ENCODE measurements at places on chromosomes 3 and 15.
A peak's percentile ranks its signal among the peaks of the same experiment; 100 is the strongest.

GRCh38 chr15:97995192-97995591 is 34.7 kb downstream of the ARRDC4 start:
- DNase-seq: no peak

DNA sequence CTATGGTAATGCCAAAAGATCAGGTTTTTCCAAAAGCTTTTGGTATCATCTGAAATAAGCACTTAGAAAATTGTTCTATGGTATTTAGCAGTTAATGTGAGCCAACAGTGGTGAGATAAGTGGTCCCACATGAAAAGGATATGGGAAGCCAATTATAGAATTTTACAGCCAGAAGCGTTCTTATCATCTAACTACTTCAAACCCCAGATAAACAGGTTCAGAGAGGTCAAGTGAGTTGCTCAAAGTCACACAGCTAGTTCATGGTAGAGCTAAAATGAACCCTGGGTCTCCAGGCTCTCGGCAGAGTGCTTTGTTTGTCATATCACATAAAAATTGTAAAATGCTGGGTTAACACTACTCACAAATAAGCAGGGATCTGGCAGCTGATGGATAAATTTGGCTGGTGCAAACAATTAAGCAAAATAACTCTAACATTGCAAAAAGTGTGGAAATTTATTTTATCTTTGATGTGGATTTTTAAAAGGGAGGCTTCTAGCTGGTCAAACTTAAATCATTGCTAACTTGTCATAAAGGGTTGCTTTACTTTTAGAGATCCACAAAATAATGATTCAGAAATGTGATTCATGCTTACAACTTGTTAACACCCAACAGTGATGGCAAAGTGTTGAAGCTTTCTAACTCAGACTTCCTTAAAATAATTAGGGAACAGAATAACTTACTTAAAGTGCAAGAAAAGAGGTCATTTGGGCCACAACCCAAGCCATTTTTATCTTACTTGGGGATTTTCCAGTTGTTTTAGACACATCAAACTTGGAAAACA is 202.8 kb upstream of the TBC1D5 start:
- no peak for DNase-seq

DNA sequence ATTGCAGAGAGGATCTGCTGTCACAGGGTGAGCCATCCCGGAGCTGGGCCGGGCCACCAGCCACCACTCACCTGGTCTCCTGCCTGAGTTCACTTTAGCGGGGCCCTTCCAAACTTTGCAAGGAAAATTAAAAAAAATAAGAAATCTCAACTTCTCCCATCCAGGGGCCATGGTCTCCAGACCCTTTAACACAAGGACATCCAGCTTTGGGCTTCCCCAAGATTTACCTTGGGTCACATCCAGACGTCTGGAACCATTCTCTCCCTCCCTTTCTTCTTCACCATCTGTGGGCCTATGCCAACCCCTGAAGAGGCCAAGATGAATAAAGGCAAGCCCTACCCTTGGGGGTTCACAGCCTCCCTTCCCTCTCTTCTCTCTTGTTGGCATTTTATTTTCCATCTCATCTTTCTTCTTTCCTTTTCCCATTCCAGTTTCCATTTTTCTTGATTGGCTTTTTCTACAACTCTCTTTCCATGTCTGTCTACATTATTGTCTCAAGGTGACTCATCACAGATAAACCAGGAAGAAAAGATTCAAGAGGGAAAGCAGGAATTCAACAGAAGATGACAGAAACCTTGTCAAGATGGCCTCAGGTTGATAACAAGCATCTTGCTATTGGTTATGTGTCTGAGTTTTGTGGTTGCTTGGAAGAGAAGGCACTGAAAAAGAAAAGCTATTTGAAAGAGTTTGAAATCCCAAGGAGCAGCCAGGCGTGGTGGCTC is 49.5 kb downstream of the ITGA11 start:
- no peak for DNase-seq

DNA sequence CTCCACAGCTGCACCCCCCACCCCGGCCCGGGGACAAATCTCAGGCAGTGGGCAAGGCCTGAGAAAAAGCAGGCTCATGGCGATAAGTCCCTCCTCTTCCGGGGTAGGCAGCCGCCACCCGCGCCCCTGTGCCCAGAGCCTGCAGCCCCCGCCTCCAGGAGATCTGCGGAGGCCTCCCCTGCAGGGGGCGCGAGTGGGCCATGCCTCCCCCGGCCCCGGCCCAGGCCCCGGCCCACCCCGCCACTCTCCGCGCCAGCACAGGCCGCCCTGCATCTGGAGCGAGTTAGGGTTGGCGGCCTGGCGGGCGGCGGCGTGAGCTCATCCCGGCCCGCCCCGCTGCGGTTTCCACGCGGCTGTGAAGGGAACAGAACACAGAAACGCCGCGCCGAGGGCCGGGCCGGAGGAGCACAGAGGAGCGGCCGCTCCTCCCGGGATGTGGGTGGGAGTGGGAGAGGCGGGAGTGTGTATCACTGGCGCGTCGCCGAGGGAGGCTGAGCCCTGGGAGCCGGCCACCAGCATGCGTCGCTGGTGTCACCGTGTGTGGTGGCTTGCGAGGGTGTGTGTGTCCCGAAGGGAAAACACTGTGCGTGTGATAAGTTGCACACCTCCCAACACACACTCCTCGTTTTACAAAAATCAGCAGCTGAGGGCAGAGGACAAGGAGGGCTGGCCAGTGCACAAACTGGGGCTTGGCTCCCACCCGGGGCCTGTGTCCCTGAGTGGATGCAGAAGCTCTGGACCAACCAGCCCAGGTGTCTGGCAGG is 17.2 kb downstream of the MYL3 start:
- peak; percentile 67 for DNase-seq

DNA sequence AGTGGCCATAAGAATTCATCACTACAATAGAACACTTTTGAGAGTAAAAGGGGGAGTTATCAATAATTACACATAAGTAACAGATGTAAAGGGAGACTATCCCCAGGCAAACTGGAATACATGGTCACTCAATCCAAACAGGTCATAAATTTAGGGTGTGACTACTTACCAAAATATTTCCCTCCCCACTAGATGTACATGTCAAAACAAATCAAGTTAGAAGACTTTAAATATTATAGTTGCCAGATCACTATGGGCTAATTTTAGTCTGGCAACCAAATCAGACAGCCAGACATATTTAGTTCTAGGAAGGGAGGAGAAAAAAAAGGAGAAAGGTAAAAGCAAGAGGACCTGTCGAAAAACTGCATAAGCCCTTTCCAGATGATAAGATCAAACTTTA is 23.1 kb downstream of the SLC24A5 start:
- no peak for DNase-seq

DNA sequence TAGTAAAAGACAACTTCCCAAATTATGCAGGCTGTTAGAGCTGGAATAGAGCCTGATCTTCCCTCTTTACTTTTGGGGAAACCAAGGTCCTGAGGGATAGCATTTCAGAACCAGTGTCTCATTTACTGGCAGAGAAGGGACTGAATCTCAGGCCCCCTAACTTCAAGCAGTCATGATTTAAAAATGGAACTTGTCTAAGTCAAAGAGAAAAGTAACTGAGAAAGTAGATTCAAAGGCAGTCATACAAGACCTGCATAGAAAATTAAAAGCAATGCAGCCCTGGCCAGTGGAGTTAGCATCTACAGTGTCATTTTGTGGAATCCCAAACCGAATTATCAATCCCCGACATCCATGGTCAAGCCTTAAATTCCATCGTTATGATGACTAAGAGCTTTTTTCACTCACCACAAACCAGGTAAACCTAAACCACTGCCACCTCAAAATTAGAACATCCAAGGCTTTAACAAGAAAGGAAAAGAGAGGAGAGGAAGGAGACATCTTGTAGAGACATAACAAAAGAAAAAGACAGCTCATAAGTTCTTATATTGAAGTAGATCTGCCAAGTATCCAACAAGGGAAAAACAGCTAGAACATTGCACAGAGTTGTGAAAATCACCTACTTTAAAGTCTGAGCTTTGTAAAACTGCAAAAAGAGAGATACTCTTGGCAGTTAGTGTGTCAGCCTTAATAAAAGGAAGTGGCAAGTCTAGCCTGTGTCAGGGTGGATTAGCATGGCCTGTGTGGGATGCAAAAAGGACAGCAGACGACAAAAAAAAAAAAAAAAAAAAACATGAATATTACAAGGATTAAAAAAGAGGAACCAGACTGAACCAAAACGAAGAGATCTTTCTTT is 54.1 kb upstream of the CCR2 start:
- DNase-seq: no peak

DNA sequence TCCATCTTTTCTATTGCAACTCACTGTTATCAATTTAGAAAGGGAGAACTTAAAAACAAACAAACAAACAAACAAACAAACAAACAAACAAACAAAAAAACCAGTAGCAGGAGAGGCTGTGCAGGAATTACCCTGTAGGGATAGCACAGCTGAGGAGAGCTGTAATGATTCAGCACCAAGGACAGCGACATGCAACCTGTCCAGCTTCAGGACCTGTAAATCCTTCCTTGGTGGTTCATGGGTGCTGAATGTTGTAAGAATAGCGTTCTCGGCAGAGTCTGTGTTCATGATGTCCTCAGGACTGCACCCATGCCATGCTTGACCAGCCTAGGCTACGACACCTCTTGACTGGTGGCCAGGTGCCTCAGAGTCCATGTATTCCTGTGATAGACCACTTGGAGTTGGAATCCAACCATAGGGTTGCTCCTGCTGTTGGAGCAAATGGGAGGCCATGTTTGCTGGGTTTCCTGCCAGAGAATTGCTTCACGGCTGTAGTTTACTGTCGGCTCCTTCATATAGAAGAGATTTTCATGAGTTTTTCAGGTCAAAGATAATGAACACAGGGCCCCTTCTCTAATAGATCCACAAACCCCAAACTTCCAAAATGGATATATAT is 65.9 kb downstream of the CACNA2D3 start:
- DNase-seq: no peak

DNA sequence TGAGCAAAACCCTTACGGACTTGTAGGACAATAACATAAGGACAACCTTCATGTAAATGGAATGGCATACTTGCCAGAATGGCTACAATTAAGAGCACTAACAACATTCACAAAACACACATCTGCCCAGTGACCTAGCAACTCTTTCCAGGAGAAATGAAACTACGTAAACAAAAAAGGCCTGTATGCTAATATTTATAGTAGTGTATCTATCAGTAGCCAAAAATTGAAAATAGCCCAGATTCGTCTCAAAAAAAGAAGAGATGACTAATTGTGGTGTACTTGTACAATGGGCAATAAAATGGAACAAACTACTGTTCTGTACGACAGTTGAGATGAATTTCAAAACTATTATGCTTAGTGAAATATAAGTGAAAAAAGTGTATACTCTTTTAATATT is 38.4 kb downstream of the CMC1 start:
- no peak for DNase-seq

- DNase-seq: no peak
Measured at GRCh38 chr3:99969136-99969535, 145.2 kb downstream of the FILIP1L start.

- DNase-seq: peak; percentile 39
Measured at GRCh38 chr3:141266797-141267555, 35.4 kb downstream of the PXYLP1 start.

GRCh38 chr3:169138849-169139420 is 524.6 kb downstream of the MECOM start:
- no peak for DNase-seq

- no peak for DNase-seq
Measured at GRCh38 chr3:96200897-96201296, 613.5 kb upstream of the EPHA6 start.

DNA sequence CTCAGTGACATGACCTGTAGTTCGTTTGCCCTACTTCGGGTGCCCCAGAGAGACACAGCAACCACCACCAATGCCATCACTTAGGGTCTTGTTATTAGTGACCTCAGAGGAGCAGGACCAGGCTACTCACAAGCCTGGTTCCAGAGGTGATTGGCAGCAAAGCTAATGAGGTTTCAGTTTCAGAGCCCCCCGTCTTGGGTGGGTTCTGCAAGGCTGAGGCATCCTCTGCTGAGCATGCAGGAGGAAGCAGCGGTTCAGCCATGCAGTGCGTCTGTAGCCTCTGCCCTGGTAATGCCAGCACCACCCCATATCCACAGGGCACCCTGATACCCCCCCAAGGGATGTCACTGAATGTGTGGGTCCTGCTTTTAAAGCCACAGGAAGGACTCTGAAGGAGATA is 39.0 kb upstream of the ITGA11 start:
- DNase-seq: no peak

DNA sequence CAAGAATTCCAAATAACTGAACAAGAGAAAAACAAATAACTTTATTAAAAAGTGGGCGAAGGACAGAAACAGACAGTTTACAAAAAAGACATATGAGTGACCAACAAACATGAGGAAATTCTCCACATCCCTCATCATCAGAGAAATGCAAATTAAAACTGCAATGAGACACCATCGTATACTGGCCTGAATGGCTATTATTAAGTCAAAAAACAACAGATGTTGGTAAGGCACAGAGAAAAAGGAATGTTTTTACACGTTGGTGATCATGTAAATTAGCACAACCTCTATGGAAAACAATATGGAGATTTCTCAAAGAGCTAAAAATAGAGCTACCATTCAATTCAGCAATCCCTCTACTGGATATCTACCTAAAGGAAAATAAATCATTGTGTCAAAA is 1260.4 kb upstream of the ALCAM start:
- no peak for DNase-seq
